ENCODE measurements at places on chromosomes 2 and 18.

DNA sequence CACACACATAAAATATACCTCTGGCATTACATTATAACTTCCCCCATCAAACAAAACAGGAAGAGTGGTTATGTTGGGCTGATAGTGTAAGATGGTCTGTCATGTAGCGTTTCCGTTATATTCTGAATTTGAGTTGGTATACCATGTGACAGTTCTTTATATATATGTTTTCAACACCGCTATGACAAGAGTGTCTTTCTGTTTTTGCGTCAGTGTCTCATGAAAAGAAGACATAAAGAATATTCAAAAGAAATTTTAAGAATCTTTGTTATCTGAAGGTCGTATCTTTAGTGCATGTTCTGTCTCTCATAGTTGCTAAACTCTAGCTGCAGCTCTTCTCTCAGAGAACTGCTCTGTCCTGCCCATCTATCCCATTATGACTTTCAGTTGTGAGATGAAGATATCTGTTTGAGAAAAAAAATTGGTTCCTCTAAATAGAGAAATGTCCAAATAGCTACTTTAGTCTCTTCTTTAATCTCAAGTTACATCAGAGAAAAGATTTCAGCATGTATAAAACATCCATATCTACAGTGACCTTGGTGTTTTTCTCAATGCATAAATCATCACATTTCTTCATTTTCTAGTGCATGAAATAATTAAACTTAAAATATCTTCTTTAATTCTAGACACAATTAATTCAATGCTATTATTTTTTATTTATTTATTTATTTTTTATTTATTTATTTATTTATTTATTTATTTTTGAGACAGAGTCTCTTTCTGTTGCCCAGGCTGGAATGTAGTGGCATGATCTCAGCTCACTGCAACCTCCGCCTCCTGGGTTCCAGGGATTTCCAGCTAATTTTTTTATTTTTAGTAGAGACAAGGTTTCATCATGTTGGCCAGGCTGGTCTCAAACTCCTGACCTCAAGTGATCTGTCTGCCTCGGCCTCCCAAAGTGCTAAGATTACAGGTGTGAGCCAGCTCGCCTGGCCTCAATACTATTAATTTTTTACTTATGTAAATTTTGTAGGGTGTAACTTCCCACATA, 24.3 kb upstream of the PSME4 start:
- DNase-seq = no peak

DNA sequence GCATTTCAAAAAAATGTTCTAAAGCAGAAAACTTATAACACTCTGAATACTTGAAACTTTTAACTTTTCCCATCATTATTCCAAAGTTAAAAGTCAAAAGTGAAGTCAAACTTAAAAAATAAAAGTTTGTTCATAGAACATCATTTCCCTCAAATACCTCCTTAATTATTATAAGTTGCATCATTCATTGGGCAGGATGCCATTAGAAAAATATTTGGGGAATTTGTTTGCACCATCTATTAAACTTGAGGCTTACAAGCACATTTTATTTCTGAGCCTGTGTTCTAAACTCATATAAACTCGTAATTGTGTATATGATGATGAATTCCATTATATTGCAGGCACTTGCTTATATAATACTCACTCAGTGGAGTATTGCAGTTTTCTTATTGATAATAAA, 588.0 kb upstream of the NRXN1 start:
- DNase-seq = no peak

GRCh38 chr18:1914489-1914888, 656.8 kb downstream of the METTL4 start:
- DNase-seq = no peak

DNA sequence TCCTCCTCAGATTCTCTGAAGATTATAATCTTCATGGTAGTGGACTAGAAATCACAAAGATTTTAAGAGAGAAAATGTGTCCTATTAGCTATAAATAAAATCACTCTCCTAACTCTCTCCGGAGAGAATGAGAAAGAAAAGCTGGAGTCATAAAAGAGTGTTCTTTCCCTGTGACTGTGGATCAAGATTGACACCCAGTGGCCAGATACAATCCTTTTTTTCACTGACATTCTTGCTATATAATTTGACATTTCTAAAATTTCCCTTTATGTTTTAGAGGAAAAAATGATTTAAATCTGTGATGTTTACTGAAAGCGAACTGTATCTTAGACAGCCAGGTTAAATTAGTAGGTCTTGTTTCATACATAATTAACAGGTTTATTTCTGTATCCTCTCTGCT, 35.4 kb upstream of the LRP2 start:
- DNase-seq = no peak

DNA sequence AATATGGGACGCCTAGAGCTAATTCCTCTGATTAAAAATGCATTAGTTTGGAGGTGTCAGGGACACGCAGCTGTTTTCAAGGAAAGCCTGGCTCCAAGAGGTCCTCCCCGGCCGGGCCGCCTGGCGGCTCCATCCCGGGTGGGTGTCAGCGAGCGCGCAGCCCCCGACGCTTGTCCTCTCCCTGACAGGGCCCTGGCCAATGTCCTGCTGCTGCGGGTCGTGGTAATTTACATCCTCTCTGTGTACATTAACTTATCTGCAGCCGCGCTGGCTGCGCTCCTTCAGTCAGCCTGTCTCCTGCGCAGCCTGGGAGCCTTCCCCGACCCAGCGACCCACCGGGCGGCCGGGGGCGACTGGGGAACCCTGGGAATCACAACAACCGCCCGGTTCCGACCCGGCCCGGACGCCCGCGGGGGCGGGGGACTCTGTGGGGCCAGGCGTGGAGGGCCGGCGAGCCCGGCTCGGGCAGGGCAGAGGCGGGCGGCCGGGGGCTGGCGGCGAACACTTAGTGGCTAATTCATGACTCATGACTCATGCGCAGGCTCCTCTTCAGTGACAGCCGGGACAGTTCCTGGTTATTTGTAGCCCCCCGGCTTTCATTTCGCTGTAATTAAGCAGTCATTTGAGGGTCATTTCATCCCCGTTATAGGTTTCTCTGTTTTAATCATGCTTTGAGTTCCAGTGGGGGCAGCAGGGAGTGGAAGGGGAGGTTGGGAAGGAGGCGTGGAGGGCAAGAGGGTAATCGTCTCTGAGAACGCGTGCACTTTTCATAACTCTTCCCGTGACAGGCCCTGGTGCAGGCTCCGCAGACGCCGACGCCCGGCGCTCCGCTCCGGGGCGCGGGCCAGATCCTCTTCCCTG, 141.9 kb upstream of the CTAGE1 start:
- DNase-seq = no peak

DNA sequence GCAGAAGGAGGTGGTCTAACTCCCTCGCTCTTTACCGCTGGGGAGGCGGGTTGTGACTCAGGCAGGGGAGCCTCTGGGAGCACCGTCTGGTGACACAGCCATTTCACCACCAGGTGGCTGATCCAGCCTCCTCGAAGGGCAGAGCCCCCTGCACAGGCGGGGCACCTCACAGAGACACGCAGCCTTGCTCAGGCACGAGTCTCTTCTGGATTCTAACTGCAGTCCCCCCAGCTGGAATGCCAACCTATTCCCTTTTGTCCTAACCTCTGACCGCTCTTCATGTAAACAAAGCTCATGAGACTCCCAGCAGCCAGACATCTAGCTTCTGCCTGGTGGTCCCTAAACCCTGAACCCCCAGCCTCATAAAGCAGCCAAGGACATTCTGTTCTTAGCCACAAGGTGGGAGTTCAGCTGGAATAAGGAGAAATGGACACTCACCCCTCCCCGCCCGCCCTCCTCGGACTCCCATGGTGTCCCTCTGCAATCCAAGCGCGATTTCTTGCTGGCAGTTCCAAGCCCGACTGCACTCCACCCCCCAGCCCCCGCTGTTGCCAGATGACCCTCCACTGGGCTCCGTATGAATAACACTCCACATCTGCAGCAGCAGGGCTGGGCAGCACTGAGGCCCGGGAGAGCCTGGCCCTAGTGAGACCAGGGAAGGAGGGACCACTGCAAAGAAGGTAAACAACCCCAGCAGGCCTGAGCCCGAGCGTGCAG, 84.3 kb downstream of the TNS1 start:
- DNase-seq = no peak

DNA sequence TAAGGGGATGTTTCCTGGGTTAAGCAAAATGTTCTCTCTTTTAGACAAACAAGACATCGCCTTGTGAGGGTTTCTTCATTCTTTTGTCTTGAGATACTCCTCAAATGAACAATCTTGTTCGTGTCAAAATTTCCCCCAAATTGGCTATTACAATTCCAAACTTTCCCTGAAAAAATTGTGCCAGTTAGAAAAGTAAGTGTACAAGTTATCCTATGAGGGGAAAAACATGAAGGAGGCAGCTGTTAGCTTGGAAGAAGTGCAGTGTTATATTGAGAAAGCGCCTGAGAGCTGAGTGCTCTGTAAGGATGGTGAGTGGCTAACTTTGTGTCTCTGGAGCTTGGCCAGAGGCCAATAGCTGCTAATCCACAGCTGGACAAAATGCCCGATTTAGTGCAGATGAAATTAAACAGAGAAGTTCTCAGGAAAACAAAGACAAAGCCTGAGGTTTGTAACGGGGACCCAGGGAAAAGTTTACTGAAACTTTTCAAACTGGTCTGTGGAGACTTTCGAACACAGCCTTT, 14.1 kb upstream of the PLEKHH2 start:
- DNase-seq = no peak

DNA sequence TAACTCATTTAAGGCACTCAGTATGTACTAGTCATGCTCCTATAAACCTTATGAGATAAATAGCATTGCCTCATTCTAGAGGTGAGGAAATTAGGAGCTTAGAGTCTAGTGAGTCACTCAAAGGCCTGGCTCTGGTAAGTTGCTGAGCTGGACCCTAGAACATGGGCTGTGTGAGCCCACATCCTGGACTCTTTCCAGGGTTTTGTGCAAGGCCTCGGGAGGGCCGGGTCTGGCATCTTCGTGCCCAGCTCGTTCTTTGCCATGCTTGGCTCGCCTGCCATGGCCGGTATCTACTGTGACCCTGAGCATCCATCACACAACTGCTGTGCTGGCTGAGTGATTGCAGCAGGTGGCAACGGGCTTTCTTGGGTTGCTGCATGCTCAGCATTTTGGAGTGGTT, 168.0 kb downstream of the LPIN1 start:
- DNase-seq = no peak

GRCh38 chr2:38239452-38239851, 137.6 kb downstream of the ATL2 start:
- no peak for DNase-seq

DNA sequence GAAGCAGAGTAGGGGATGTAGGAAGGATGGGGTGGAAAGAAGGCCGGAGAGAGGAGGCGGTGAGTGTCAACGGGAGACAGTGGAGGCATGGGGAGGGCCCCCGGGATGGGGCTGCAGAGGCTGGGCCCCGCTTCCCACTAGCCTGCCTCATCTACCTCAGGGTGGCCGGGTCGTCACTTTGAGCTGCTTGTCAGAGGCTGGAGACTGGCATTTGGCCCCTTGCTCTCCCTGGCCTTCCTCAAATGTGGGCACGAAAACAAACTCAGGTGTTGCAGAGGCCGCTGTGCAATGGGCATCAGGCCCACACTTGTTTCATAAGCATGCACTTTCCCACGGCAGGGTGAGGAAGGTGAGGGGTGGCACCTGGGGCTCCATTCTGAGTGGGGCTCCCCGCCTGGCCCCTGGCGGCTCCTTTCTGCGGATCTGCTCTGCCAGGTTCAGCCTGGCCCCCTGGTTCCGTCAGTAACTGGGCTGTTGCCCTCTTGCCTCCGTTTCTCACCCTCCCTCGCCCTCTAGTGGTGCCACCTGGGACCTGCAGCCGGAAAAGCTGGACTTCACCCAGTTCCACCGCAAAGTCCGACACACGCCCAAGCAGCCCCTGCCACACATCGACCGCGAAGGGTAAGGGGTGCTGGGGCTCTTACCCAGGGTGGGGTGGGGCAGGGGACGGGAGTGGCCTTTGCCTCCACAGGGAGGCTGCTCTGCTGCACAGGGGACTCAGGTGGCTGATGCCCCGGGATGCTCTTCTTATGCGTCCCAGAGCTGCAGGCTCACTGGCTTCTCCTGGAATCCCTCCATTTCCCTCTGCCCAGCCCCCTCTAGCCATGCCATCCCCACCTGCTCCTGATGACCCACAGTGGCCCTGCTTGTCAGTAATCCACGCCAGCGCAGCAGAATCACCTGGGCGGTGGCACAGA, 125.4 kb downstream of the CTIF start:
- DNase-seq = peak; percentile 29

DNA sequence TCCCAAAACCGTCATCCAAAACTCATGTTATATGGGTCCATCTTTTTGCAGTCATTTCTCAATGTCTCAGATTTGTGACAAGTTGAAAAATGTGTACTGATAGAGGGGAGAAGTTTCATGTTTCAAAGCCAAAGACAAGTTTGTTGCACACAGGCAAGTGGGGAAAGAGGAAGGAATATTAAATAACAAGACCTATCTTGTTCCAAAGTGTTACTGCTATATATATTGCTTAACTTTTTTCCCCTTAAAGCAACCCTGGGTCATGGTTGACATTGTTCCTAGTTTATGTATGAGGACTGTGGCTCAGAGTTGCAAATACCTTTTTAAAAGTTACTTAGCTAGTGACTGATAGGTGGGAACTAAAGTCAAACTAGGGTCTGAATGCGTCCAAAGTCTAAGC, 1.7 kb downstream of the ITGA4 start:
- DNase-seq = no peak

DNA sequence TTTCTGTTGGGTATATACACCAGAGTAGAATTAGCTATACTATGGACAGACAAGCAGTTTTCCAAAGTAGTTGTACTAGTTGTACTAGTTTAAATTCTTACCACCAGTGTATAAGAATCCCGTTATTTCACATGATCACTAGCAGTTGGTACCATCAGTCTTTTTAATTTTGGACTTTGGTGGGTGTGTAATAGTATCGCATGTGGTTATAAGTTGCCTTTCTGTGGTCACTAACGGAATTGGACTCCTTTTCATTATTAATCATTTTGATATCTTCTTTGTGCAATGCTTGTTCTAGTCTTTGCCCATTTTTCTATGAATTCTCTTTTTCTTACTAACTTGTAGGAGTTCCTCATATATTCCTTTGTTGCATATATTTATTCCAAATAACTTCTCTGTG, 89.8 kb downstream of the ASXL2 start:
- no peak for DNase-seq

- DNase-seq = no peak
These were observed 25.1 kb upstream of the ODC1 start for GRCh38 chr2:10473121-10473756.
